Activated naive CD4-positive, alpha-beta T cell (primary cell): ENCODE measurements at places on chromosomes 2 and 18.

GRCh38 chr2:198287706-198288105 is 483.3 kb downstream of the PLCL1 start:
- no peak for DNase-seq

GRCh38 chr18:6963452-6964097 is 154.0 kb downstream of the LAMA1 start:
- DNase-seq, result no peak

DNA sequence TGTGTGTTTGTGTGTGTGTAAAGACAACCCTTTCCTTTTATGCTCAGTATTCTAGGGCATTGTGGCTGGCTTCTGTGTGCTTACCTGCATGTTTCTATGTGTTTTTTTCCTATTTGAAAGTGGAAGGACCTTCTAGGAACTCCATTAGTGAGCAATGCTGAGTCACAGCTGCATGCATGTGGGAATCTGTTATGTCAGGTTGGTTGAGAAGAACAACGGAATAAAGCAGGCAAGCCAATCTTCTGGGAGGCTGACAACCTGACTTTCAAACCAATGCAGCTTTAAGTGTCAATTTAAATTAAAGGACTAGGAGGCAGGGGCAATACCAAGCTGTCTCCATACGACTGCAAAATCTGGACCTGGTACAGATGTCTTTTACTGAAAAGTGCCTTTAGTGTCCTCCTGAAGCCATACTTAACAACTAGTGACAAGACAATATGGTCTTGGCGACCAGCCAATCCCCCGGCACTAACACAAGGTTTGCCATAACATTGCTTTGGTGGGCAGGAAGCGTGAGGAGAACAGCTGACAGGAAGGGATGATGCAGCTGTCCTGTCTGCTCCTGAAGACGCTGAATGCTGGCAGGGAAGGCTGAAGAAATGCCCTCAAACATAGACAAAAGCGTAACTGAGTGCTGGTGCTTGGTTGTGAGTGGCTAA is 514.7 kb upstream of the CDH7 start:
- no peak for DNase-seq

DNA sequence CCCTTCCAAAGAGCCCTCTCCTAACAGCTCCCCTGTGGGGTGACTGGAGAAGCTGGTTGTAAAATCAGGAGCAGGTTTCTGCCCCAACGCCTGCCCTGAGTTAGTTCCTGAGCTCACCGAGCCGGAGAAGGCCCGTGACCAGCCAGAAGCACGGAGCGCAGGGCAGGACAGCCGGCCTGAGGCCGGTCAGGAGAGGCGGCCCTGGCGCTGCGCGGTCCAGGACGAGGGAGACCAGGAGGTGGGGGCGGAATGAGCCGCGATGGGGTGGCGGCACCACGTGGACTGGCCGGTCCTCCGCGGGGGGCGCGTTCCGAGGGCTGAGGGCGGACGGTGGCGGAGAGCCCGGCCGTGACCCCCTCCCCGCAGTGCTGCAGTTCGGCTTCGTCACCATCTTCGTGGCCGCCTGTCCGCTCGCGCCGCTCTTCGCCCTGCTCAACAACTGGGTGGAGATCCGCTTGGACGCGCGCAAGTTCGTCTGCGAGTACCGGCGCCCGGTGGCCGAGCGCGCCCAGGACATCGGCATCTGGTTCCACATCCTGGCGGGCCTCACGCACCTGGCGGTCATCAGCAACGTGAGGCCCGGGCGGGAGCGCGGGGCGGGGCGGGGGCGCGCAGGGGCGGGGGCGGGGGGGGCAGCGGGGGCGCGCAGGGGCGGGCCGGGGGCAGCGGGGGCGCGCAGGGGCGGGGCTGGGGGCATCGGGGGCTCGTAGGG is 29.0 kb downstream of the ANO7 start:
- DNase-seq, result no peak

- DNase-seq, result no peak
Measured at GRCh38 chr2:7634409-7634808, 717.2 kb downstream of the RNF144A start.

- DNase-seq, result no peak
Measured at GRCh38 chr2:144596073-144596871, 76.4 kb upstream of the ZEB2 start.

GRCh38 chr2:107592280-107592624 is 234.4 kb upstream of the RGPD4 start:
- no peak for DNase-seq

DNA sequence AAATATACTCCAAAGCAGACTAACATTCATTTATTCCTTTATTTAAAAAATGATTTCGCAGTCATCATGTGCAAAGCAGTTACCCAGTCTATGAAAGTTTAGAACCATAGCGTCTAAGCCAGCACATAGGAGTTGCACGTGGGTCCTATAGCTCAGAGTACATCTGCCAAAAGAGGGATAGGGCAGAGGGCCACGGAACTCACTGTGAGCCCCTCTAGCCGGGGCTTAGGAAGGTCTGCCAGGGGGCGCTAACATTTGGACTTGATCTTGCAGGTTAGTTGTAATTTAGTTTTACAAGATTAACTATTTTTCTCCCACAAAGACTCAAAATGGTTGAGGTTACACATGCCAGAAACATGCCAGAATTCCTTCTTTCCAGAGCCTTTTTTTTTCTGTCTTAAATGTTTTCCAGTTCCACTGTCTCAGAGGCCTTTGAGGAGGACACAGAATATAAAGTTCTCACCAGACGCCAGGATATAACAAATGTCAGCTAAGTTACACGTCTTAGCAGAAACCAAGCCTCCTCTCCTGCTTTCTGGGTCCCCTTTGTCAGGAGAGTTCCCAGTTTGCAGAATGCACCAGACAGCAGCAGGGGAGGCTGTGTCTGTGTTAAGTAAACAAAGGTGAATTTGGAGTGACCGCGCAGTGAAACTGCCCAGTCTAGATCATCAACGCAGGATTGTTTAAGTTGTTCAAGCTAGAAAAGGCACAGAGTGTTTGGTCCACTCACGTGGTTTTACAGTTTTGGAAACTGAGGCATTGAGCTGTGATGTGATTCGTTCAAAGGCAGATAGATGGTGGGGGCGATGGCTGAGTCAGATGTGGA is 292.0 kb downstream of the PRKCE start:
- no peak for DNase-seq

DNA sequence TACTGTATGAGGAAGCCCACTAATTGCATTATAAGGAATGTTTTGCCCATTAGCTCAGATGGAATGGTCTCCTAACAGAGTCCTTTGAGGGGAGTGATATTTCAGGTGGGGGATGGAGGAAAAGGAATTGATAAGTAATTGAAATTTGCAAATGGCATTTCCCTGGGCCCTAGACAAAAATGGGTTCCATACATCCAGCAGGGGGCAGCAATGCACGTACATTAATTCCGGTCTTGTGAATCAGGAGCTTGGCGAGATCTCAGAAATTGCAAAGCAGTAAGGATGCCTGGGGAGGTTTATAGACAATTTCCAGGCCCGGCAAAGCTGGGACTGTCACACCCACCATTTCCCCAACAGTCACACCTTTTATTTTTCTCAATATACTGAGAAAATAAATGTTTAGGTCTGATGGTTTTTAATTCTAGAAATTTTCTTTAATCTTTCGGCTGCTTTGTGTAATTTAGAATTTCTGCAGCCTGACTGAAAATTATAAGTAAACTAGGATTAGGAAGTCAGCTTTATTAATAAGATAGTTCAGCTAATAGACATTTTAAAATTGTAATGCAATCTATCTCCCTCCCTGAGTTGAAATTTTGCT is 122.8 kb downstream of the LYPD1 start:
- DNase-seq, result no peak

- DNase-seq, result no peak
Measured at GRCh38 chr2:56012221-56012765, 88.7 kb upstream of the EFEMP1 start.

- no peak for DNase-seq
Measured at GRCh38 chr2:39486071-39486470, 49.0 kb upstream of the MAP4K3 start.

DNA sequence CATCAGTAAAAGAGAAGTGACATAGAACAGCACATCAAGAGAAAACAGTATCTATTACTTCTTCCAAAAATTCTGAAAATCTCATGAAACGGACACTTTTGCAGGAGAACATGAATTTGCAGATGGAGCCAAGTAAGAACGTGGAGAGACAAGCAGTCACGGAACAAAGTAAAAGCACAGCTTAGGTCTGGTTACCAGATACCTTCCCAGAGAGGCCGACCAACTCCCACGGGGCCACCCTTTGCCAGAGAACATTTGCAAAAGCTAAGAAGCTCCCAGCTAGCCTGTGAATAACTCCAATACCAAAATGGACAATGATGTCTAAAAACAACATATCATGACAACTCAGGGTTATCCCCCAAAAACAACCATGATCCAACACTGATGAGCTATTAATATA is 38.9 kb downstream of the THAP4 start:
- no peak for DNase-seq

DNA sequence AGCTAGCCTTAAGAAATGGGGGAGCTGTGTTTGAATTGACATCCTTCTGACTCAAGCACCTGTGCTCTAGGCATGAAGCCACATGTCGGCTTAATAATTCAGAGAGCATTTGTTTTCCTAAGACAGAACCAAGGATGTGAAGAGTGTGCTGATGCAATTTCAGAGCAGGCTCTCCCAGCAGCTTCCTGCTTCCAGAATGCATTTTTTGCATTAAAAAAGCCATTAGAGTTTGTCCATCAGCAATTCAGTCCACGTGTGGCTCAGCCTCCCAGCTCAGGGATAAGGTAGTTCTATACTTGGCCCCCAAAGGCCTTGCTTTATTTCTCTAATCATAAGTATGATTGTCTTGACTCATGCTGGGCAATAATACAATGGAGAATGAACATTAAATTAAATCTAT is 37.7 kb downstream of the DOCK10 start:
- DNase-seq, result no peak

GRCh38 chr2:191664823-191665677 is 12.9 kb upstream of the NABP1 start:
- DNase-seq, result no peak

GRCh38 chr18:8982416-8983183 is 119.9 kb upstream of the NDUFV2 start:
- no peak for DNase-seq

DNA sequence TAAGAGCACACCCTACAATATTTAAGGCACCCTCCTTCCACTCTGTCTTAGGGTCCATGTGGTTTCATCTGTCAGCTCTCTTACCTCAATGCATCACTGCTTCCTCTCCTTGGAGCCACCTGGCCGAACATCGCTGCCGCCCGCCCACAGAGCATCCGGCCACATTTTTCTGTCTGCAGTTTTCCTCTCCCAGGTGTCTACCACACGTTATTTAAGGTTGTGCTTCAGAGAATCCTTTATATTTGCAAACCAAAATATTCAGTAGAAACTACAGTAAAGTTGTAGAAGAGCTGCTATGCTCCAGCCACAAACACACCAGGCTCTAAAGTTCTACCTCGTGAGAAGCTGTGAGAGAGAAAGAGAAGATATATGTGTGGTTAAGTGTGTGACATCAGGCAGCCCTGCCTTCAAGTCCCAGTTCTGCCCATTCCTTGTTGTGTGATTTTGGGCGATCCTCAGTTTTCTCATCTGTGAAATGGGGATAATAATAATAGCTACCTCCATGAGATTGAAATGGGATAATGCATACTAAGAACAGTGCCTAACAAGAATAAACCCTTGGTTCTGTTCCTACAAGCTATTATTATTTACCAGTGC is 4.9 kb upstream of the STK17B start:
- peak; percentile 64 for DNase-seq

DNA sequence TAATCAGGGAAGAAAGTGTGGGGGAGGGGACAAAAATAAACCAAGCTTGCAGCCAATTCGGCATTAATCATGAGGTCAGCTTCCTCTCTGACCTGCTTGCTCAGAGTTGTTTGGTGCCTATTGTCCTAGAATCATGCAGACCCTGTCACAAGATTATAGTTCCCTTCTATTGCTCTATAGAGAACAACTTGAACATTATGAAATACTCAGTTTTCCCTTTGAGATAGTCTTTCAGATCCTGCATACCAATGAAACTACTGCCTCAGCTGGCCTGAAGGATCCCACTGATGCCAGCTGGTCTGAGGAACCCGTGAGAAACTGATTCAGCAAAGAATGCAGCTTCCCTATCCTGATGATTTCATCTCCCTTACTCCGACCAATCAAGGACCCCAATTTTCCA is 955 bp upstream of the BBS5 start:
- DNase-seq, result no peak

GRCh38 chr2:218856167-218856895 is 3.3 kb upstream of the WNT6 start:
- no peak for DNase-seq

- DNase-seq, result no peak
Measured at GRCh38 chr2:119436993-119437772, 5.5 kb downstream of the TMEM37 start.

DNA sequence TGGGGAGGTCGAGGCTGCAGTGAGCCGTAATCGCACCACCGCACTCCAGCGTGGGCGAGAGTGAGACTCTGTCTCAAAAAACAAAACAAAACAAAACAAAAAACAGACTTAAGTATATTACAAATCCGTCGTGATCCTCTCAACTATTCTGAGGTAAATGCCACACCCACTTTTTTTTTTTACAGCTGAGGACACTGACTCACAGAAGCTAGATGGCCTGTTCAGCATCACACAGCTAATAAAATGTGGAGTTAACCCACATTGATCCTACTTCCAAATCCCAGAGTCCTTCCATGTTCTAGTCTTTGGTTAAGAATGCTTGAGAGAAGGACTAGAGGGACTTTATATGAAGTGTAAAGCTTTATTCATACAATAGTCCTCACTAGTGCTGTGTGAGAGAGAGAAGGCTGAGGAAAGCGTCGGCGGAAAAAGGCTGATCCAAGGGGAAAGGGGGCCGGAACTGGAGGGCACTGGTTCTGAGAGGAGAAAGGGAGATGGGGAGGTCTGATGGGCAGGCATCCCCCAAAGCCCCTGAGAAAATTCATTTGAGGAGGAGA is 627 bp downstream of the RNF25 start:
- no peak for DNase-seq

DNA sequence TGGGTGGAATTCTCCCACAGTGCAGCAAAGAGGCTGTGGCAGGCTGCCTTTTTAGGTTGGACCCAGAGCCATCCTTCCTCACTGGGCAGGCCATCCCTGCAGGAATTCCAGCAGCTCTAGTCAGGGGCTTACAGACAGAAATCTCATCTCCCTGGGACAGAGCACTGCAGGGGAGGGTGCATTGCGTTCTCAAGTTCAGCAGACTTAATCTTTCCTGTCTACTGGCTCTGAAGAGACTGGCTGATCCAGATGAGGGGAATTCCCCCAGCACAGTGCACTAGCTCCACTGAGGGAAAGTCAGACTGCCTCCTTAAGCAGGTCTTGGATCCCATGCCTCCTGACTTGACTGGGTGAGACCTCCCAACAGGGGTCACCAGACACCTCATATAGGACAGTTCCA is 899.7 kb upstream of the VRK2 start:
- no peak for DNase-seq

- no peak for DNase-seq
Measured at GRCh38 chr2:16006537-16007166, 66.3 kb downstream of the MYCN start.

DNA sequence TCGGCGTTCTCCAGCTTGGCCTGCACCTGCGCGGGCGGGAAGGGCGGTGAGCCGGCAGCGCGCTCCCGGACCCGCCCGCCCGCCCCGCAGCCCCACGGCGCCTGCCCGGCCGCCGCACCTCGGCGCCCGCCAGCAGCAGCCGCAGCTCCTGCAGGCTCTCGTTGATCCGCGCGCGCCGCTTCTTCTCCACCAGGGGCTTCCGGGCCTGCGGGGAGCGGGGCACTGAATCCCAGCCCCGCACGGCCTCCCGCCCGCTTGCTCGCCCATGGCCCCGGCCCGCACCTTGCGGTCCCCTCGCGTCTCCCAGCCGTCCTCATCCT is 335 bp downstream of the HES6 start:
- DNase-seq, result no peak
